ENCODE measurements at places on chromosomes 6 and 20. TPM values are rescaled to one million over a fixed set of nuclear protein-coding genes. Genes with fewer than 3 reads are reported as not detected.

The PGC gene
- not detected for total RNA-seq

GRCh38 chr20:36666181-36666740 lies 20.3 kb upstream of the SLA2 start:
- H3K27me3 ChIP-seq = no peaks in the 10 kb centered on the region
- H3K27ac ChIP-seq = no peak overlapping the region
- H3K4me3 ChIP-seq = no peak overlapping the region
- no peak for DNase-seq
- H3K36me3 ChIP-seq = peaks cover 15% of the 10 kb centered on the region

- no peaks in the 10 kb centered on the region for H3K4me1 ChIP-seq
- no peak for DNase-seq
- H3K27me3 ChIP-seq = no peaks in the 10 kb centered on the region
- no peak overlapping the region for H3K4me3 ChIP-seq
- no peak overlapping the region for H3K27ac ChIP-seq
Observed at GRCh38 chr20:16129411-16129810, 443.8 kb downstream of the KIF16B start.

The OR12D3 gene
- not detected for total RNA-seq

The PSORS1C2 gene
- total RNA-seq = not detected

DNA sequence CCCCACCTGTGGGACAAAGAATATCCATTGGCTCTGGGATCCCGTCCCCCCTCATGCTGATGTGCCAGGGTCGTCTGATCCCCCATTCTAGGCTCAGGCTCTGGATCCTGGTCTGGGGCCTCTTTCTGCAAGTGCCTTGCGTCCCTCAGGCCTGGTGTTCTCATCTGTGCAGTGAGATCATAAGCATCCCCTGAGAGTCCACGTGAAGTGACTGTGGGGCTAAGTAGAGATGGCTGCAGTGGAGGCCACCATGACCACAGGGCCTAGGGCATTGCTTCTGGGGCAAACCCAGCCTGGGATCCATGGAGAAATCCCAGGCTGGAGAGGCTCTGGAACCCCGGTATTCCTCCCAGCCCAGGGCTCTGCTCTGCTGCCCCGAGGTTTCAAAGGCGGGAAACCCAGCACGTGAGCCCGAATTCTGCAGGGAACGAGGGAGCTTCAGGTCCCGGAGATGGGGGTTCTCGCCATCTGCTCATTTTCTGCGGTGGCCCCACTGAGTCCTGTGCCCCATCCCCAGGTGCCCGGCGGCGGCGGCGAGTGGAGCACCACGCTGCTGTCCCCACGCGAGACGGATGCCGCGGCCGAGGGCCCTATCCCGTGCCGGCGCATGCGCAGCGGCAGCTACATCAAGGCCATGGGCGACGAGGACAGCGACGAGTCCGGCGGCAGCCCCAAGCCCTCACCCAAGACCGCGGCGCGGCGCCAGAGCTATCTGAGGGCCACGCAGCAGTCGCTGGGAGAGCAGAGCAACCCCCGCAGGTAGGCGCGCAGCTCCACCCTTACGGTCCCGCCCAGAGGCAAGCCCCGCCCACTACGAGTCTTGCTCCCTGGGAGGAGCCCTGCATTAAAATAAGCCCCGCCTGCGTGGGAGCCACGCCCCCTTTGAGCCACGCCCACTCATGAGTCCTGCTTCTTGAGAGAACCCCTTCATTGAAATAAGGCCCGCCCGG lies 105.5 kb upstream of the MYL9 start:
- peak overlapping the region; percentile 41 for H3K4me3 ChIP-seq
- H3K27me3 ChIP-seq = peaks cover 7% of the 10 kb centered on the region
- H3K4me1 ChIP-seq = no peaks in the 10 kb centered on the region
- no peaks in the 10 kb centered on the region for H3K36me3 ChIP-seq
